ENCODE measurements at places on chromosomes 3 and 15.

DNA sequence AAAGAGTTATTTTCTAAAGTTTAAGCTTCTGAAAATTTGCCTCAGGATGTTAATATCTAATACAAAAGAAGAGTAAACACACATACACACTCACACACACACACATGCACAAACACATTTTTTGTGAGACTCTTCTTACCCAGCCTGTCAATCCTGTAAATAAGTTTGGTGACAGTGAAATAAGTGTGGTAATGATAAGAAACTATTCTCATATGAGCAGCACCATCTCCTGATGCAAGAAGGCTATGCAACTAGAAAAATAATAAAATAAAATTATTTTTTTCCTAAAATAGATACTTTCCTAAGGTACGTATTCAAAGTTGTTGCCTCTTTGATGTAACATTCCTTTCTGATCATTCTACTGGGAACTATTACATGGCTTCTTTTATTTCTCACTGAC, 155.1 kb downstream of the MECOM start:
- DNase-seq: no peak

- DNase-seq: no peak
Measured at GRCh38 chr3:119187266-119187665, 13.9 kb downstream of the UPK1B start.

DNA sequence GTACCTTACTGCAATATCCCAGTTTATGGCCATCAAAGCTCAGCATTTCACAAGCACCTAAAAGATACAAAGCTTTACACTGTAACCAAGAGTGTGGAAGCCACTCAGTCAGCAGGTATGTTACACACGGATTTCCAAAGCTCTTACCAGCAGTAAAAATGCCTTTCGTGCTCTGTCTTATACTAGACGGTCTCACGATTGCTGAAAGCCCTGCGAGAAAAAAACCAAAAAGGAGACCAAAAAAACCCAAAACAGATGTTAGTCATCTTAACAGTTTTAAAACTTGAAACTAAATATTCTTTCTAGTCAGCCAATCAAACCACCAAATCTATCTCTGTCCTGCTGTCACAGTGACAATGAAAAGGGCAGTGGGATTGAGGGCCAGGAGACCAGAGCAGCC, 39.0 kb downstream of the TAMM41 start:
- no peak for DNase-seq

- DNase-seq: no peak
Measured at GRCh38 chr3:55891106-55891505, 404.0 kb upstream of the WNT5A start.

DNA sequence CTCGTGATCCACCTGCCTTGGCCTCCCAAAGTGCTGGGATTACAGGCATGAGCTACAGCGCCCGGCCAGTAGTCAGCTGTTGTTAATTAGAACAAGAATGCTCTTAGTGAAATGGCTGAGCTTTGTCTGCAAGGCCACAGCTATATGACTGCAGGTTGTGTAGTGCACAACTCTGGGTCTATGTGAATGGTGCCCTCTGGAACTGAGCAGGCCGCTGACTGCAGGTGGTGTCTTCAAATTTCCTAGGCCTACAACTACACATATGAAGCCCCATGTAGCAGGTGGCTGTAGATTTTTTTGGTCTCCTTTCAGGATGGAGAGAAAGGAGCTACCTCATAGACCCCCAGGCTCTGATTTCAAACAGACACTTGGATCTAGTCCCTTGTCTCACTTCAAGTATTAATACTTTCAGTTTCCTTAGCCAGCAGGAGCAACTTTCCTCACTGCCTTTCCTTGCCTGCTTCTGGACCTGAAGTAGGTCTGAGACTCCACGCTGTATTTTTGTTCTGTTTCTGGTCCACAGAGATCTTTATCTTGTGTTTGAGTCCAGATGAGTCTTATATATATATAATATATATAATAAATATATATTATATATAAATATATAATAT, 86.9 kb downstream of the C3orf80 start:
- DNase-seq: no peak
